ENCODE measurements at places on chromosomes 1 and 21.

DNA sequence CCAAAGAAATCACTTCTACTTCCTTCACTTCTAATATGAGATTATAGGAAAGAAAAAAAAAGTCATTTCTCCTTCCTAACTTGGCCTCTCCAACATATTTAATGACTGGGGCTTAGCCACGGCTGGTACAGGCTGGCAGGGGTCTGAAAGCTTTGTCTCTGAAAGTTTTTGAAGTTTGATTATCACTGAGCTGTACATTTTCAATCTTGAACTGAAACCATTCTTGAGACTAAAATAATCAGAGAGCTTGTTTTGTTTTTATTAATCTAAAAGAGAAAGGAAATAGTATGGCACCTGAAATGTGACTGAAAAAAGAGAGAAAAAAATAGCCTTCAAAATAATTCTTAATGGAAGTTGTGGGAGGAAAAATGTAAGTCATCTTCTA is 3.8 kb upstream of the KRTAP19-8 start:
- no peak for DNase-seq

- peak; percentile 41 for DNase-seq
Measured at GRCh38 chr1:220991959-220992704, 112.9 kb downstream of the HLX start.

DNA sequence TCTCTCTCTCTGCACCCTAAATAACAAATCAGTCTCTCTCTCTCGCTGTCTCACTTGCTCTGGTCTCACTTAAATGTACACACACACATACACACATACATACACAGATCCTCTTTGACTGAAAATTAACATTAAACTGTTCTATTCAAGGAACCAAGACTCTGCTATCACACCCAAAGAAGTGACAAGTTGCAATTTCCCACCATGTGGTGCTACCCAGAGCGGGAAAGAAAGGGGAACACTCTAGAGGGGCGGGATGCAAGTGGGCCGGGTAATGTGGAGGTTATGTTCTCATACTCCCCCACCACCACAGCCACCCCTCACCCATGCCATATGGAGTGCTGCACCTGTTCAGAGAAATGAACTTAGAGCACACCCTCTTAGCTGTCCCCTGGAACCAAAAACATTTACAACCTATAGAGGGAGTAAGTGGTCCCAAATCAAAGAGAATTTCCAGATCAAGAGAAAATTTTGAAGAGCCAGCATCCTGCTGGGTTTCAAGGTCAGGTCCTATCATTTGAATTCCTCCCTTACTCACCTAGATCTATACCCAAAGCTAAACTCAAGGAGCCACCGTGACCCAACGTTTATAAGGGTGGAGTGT is 319.4 kb downstream of the BRINP2 start:
- DNase-seq: peak; percentile 28

DNA sequence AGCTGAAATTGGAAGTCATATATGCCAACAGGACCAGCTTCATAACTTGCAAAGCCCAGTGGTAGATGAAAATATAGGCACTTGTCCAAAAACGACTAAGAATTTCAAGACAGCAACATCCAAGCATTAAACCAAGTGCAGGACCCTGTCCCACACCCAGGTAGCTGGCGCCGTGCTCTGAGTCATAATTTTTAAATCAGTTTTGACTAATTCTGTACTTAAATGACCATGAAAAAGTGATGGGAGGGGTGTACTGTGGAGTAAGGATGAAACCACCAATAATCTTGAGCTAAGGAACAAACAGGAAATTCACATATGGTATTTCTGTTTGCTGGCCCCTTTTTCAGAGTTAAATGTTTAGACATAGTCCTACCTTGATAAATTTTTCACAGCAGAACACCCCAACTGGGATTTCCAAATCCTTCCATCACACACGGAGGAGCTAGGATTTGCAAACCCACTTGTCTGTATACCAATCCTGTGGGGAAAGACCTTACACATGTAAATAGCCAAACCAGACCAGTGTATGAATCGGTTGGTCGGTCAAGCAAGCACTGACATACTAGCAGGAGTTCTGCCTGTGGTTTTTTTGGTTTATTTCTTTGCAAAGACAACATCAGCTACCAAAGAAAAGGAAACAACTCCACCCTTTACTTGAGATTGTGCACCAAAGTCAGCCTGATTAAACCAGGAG is 235.7 kb upstream of the RAB4A start:
- no peak for DNase-seq
